ENCODE measurements at places on chromosomes 2 and 18. TPM values are rescaled to one million over a fixed set of nuclear protein-coding genes. Genes with fewer than 3 reads are reported as not detected.
A peak's percentile ranks its signal among the peaks of the same experiment; 100 is the strongest.

SLC19A3 gene
- 1.2 TPM for total RNA-seq

C2orf15 gene
- 0.04 TPM for total RNA-seq

WBP1 gene
- total RNA-seq: 44.3 TPM

SPIRE1 gene
- total RNA-seq: 13.3 TPM

GRCh38 chr2:101200676-101201075, 49.5 kb upstream of the TBC1D8 start:
- no peak overlapping the region for H3K4me3 ChIP-seq
- H3K4me1 ChIP-seq: peaks cover 3% of the 10 kb centered on the region
- H3K27me3 ChIP-seq: no peaks in the 10 kb centered on the region
- no peak for DNase-seq
- no peaks in the 10 kb centered on the region for H3K36me3 ChIP-seq
- no peak overlapping the region for H3K27ac ChIP-seq

DNA sequence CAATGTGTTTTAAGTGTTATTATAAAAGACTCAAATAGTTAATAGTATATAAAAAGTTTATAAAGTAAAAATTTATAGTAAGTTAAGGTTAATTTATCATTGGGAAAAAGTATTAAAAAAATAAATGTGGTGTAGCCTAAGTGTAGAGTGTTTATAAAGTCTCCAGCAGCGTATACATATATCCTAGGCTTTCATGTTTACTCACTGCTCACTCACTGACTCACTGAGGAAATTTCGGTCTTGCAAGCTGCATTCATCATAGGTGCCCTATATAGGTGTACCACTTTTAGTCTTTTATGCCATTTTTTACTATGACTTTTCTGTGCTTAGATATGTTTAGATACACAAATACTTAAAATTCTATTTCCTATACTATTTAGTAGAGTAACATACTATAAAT, 866.0 kb downstream of the CBLN2 start:
- H3K4me3 ChIP-seq: no peak overlapping the region
- H3K27ac ChIP-seq: no peak overlapping the region
- H3K27me3 ChIP-seq: no peaks in the 10 kb centered on the region
- H3K4me1 ChIP-seq: no peaks in the 10 kb centered on the region

GRCh38 chr2:8974016-8974415, 29.5 kb downstream of the MBOAT2 start:
- no peaks in the 10 kb centered on the region for H3K4me1 ChIP-seq
- DNase-seq: peak; percentile 63
- no peaks in the 10 kb centered on the region for H3K27me3 ChIP-seq
- no peak overlapping the region for H3K27ac ChIP-seq
- H3K4me3 ChIP-seq: no peak overlapping the region
- no peaks in the 10 kb centered on the region for H3K36me3 ChIP-seq

DNA sequence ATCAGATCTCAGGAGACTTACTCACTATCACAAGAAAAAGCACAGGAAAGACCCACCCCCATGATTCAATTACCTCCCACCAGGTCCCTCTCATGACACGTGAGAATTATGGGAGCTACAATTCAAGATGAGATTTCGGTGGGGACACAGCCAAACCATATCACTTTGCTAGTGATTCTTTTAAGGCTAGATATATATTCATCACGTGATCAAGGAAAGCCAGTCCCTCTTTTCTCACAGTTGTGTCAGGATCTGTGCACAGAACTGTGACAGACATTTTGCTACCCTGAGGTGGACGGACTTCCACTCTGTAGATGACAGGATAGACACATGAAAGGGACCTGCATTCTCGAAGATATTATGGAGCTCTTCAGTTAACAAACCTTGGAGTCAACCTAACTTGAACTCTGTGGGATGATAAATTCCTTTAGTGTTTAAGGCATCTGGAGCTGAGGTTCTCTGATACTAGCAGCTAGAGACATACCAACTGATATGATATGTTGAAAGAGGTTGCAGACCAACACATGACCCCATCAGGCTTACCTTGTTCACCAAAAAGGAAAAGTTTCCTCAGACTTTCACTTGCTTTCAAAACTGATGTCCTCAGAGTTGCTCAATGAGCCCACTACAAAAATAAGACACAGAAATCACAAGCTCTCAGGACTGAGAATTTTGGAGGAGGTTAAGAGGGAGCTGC, 66.3 kb upstream of the SCG2 start:
- H3K27me3 ChIP-seq: no peaks in the 10 kb centered on the region
- H3K4me3 ChIP-seq: no peak overlapping the region
- H3K4me1 ChIP-seq: no peaks in the 10 kb centered on the region
- no peaks in the 10 kb centered on the region for H3K36me3 ChIP-seq
- DNase-seq: no peak

DNA sequence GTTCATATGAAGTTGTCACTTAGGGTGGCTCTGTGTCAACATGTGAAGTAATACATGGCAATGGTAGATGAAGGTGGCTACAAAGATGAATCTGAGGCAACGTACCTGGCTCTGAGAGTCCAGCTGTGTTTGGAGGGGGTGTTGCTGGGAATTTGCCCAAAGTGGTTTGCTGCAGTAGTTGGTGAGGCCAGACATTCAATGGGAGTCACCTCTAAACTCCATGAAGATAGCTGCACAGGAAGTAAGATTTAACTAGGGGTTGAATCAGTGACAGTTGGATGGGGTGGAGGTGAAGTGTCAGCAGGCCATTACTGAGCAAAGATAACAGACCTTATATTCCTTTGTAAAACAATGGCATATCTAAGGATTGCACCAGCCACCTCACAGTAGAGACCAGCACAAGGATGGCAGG, 71.8 kb downstream of the NUP35 start:
- no peak for DNase-seq
- no peak overlapping the region for H3K4me3 ChIP-seq
- no peaks in the 10 kb centered on the region for H3K27me3 ChIP-seq
- no peaks in the 10 kb centered on the region for H3K36me3 ChIP-seq
- no peaks in the 10 kb centered on the region for H3K4me1 ChIP-seq

- H3K36me3 ChIP-seq: no peaks in the 10 kb centered on the region
- H3K27ac ChIP-seq: no peak overlapping the region
- no peak overlapping the region for H3K4me3 ChIP-seq
- H3K4me1 ChIP-seq: peaks cover 51% of the 10 kb centered on the region
Measured at GRCh38 chr2:9247177-9247576, 40.6 kb downstream of the ASAP2 start.
